ENCODE measurements at places on chromosomes 12 and 14. TPM values are rescaled to one million over a fixed set of nuclear protein-coding genes. Genes with fewer than 3 reads are reported as not detected.

The PLEKHG7 gene
- total RNA-seq = 0.36 TPM

The SERPINA12 gene
- total RNA-seq = not detected

The B4GALNT1 gene
- total RNA-seq = 0.65 TPM

The PIWIL1 gene
- total RNA-seq = 1.3 TPM

The KLHL33 gene
- 0.72 TPM for total RNA-seq

The RFLNA gene
- total RNA-seq = 8.7 TPM

The KNTC1 gene
- 11.3 TPM for total RNA-seq

The KCNC2 gene
- total RNA-seq = not detected

The PARPBP gene
- 1.3 TPM for total RNA-seq

The AKAP5 gene
- 1.7 TPM for total RNA-seq

The PPP1R1A gene
- total RNA-seq = 7.7 TPM

The KRT73 gene
- total RNA-seq = not detected

The PTPRQ gene
- 0.23 TPM for total RNA-seq

The ARHGAP9 gene
- total RNA-seq = 4.9 TPM

The CFAP54 gene
- total RNA-seq = 0.58 TPM

The SOX5 gene
- total RNA-seq = 12.6 TPM

The BIN2 gene
- 1.4 TPM for total RNA-seq

The FITM1 gene
- total RNA-seq = 0.57 TPM

The CCDC196 gene
- total RNA-seq = not detected

The ISCA2 gene
- total RNA-seq = 26.1 TPM

The SLC17A8 gene
- total RNA-seq = 0.08 TPM

The RBP5 gene
- total RNA-seq = 3.5 TPM

The LRP1-AS gene
- not detected for total RNA-seq

The HSP90B1 gene
- 217 TPM for total RNA-seq

The KCNJ8 gene
- 13.0 TPM for total RNA-seq

The LLPH gene
- 21.5 TPM for total RNA-seq

The C12orf60 gene
- 0.69 TPM for total RNA-seq

The SLC25A21 gene
- total RNA-seq = 1.1 TPM

The GPR135 gene
- total RNA-seq = 10.9 TPM

All from ovary (tissue), 10 donors.